ENCODE measurements at places on chromosomes 16 and 17.

GRCh38 chr17:82647593-82648164, 565 bp downstream of the WDR45B start:
- peak; percentile 46 for DNase-seq

DNA sequence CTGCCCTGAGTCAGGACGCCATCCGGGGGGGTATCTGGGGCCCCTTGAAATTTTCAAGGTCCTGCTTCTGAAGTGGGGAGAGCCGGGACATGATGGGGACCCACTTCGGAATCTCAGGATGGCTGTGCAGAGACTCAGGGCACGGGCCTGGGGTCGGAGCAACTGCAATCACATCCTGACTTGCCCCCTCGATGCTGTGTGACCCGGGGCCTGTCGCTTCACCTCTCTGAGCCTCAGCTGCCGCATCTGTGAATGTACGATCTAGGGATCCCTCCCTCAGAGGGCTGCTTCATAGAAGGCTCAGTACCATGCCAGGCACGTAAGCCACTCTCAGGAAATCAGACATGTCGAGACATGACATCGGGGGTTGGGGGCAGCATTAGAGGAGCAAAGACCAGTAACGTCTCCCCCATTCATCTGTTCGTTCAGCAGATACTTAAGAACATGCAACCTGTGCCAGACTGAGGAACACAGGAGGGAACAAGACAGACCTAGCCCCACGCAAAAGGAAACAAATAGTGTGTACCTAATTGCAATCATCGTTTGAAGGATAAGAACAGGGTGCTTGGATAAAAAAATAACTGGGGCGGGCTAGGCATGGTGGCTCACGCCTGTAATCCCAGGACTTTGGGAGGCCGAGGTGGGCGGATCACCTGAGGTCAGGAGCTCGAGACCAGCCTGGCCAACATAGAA, 229.6 kb downstream of the PARN start:
- DNase-seq, result no peak

GRCh38 chr17:60909405-60909804, 231.8 kb downstream of the BCAS3 start:
- peak; percentile 35 for DNase-seq

- DNase-seq, result no peak
Measured at GRCh38 chr17:4541328-4542002, 13.7 kb downstream of the MYBBP1A start.

- no peak for DNase-seq
Measured at GRCh38 chr17:72287586-72287985, 166.8 kb downstream of the SOX9 start.

GRCh38 chr16:4052801-4053293, 63.4 kb downstream of the ADCY9 start:
- peak; percentile 73 for DNase-seq

- peak; percentile 25 for DNase-seq
Measured at GRCh38 chr17:30557916-30558685, 80.9 kb downstream of the GOSR1 start.

GRCh38 chr17:70677783-70678647, 508.7 kb downstream of the KCNJ2 start:
- DNase-seq, result no peak

DNA sequence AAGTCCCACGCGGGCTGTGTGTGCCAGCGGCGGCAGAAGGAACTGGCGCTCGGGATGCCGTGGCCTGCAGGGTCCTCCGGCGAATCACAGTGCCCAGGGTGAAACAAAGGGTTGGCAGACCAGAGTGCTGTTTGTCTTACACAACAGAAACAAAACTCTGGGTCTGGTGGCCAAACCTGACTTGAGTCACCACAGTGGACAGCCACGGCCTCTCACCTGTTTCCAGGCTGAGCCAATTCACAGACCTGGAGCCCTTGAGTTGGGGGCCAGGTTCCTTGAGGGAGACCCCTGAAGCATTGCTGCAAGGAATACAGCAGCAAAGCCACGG, 2.1 kb upstream of the CHMP6 start:
- no peak for DNase-seq

- DNase-seq, result no peak
Measured at GRCh38 chr17:7775051-7775450, 57.5 kb downstream of the DNAH2 start.

GRCh38 chr16:81259916-81260315, 21.4 kb downstream of the BCO1 start:
- DNase-seq, result no peak
